ENCODE measurements at places on chromosomes 13 and 19. TPM values are rescaled to one million over a fixed set of nuclear protein-coding genes. Genes with fewer than 3 reads are reported as not detected.
A peak's percentile ranks its signal among the peaks of the same experiment; 100 is the strongest.

GRCh38 chr13:33127009-33127551, 110.9 kb downstream of the KL start:
- DNase-seq = peak; percentile 90

- DNase-seq = no peak
These were observed 1534.6 kb upstream of the PRR20A start for GRCh38 chr13:55606045-55606665.

DNA sequence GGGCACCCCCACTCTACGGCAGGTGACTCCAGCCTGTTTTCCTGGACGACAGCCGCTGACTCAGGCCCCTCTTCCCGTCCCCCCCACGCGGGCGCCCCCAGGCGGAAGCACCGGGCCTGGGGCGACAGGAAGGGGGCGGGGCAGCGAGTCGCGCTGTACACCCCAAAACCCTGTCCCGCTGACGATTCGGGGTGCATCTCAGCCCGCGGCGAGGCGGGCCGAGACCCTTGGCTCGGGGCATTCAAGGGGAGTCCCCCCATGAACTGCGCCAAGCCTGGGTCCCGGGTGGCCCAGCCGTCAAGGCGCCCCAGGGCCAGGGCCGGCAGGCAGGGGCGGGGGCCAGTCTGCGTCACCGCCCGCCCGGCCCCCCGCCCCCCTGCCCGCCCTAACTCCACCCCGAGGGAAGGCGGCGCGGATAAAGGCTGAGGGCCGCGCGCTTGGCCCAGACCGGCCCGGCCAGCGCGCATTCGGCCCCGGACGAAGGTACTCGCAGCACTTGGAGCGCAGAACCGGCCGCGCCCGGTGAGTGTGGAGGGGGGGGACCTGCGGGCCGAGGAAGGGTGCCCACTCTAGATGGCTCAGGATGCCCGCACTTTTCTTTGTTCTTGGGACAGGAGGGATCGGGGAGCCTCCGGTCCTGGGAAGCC, at the start of gene MIDN:
Gene MIDN (plus strand): TSS at position 445 of the 647 bp plus-strand sequence. CDS start 1,714 bp downstream, outside the sequence.
- DNase-seq = peak; percentile 91

DNA sequence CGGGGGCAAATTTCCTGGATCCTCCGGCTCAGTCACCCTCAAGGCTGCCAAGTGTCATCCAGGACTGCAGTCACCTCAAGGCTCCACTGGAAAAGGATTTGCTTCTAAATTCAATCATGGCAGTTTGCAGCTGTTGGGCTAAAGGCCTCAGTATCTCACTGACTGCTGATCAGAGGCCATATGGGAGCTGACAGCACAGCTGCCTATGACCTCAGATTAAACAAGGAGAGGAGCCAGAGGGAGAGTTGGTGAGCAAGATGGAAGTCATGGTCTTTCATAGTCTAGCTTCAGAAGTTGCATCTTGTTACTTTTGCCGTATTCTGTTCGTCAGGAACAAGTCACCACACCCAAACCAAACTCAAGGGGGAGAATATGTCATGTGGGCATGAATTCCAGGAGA, 849.7 kb downstream of the UQCRFS1 start:
- DNase-seq = no peak

- no peak for DNase-seq
These were observed 226.4 kb downstream of the ABCC4 start for GRCh38 chr13:95074820-95075219.

DNA sequence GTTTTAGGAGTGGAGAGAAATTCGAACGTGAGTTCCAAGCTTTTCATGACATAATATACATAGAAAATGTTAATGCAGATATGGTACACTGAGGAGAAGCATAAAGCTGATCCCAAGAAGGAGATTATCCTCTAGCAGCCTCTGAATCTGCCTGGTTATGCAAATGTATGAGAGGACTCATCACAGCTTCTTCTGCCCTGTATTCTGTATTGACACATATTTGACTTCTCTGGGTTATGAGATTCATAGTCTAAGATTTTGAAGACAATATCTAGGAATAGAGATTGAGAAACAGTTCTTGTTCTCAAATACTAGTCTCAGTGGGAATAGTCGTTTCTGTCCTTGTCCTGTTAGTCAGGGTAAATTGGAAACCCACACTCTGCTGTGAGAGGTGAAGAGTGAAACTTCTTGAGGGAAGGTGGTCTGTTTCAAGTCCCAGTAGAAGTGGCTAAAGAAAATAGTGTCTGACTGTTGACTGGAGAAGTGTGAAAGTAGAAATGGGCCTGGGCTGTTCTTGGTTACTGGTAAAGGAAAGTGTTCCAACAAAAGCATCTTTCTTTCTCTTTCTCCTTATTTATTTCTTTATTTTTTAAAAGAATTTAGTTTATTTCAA, 1356.6 kb downstream of the SLITRK5 start:
- no peak for DNase-seq

DNA sequence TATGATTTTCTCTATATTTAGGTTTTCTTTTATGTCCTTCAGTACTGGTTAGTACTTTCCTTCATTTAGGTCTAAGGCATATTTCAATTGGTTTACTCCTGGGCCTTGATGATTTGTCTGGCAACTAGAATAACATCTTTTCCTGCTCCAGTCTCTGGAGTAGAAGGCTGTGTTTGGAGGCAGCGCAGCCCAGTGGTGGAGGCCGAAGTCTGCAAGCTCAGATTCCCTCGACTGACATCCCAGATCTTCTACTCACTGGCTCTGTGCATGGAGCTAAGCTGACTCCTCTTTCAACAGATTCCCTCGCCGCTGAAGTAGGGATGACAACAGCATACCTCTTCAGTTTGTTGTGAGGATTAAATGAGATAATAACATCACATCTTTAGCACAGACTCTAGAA, 141.0 kb downstream of the RAP2A start:
- peak; percentile 39 for DNase-seq

DNA sequence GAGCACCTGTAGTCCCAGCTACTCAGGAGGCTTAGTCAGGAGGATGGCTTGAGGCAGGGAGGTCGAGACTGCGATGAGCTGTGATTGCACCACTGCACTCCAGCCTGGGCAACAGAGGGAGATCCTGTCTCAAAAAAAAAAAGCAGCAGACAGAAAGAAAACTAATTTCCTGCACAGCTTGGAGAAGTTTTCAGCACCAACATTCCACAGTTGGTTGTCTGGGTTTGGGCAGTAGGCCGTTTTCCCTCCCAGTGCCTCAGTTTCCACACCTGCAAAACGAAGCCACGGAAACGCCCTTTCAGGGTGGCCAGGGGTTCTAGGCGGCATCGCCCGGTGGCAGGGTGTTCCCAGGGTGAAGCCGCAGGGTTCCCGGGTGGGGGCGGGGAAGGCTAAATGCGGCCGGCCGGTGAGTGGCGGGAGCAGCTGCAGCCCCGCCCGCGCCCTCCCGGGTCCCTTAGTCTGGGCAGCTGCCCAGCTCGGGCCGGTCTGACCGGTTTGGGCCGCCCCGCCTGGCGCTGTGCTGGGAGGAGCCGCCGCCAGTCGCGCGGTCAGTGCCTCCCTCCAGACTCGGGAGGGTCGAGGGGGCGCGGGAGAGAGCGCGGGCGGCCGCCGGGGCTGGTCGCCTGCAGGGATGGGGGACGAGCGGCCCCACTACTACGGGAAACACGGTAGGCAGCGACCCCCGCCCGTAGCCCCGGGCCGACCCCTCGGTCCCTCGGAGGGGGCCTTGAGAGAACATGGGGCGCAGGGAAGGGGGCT, at the start of gene SLC44A2:
Gene SLC44A2 (plus strand): TSS at position 551 of the 759 bp plus-strand sequence. CDS start 81 bp downstream, at position 632.
- peak; percentile 88 for DNase-seq

GRCh38 chr19:53917356-53917755, 8.3 kb downstream of the CACNG7 start:
- no peak for DNase-seq

- DNase-seq = no peak
These were observed 1.6 kb upstream of the TPM4 start for GRCh38 chr19:16074488-16075365.

GRCh38 chr19:2455851-2456570, 748 bp downstream of the LMNB2 start:
- no peak for DNase-seq

DNA sequence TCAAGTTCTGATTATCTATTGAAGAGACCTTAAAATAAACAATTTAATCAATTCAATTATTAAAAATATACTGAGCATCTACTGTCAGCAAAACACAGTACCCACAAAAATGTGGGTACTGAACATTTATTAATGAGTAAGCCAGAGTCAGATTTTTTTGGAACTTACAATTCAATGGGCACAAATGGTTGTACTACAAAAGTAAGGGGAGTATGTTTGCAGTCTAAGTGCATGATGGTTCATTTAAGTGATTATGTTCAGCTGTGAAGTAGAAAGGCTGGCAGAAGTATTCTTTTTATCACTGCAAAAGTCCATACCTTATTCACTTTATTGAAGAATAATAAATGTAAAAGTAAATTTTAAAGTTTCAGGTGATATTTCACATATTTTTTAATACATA, 27.6 kb downstream of the FGF14 start:
- DNase-seq = no peak

DNA sequence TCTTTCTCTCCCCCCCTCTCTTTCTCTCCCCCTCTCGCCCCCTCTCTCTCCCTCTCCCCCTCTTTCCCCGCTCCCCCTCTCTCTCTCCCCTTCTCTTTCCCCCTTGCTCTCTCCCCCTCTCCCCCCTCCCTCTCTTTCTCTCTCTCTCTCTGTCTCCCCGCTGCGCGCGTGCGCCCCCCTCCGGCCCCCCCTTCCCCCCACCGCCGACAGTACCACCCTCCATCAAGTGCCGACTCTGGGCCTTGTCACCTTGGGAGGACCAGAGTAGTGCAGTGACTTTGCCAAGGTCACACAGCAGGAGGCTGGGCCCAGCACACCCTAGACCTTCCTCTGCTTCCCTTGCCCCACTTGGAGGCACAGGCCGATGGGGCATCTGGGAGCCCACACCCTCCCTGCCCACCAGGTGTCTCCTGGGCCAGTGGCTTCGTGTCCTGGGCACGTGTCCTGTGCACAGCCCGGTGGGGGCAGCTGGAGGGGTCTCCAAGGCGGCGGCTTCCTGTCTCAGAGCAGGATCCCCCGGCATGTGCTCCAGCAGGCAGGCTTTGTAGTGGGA, 121.6 kb downstream of the KDM4B start:
- no peak for DNase-seq

- DNase-seq = no peak
These were observed 476.8 kb downstream of the DIAPH3 start for GRCh38 chr13:59686798-59687394.

DNA sequence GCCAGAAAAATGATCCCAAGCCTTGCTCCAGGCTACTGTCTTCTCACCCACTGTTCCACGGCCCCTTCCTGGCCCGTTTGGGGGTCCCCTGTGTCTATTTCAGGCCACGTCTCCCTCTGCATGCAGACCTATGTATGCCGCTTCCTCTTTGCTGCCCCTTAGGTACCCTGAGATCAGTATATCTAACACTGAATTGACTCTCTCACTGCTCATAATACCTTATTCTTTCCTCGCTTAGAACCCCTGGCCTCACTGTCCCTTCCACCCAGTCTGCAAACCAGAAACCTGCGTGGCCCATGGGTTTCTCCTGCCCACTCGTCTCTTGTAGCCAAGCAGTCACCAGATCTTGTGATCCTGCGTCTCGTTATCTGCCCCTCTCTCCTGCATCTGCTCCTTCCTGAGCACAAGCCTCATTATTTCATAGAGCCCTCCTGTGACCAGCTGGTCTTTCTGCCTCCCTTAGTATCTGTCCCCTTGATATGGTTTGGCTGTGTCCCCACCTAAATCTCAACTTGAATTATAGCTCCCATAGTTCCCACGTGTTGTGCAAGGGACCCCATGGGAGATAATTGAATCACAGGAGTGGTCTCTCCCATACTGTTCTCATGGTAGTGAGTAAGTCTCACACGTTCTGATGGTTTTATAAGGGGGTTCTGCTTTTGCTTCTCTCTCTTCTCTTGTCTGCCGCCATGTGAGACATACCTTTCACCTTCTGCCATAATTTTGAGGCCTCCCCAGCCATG, 109.0 kb upstream of the RNF113B start:
- DNase-seq = no peak

- DNase-seq = no peak
These were observed at the start of gene JAK3 for GRCh38 chr19:17847538-17848366. Gene JAK3 (minus strand): TSS chr19:17847982. CDS start chr19:17844417, 3,565 bp downstream.

DNA sequence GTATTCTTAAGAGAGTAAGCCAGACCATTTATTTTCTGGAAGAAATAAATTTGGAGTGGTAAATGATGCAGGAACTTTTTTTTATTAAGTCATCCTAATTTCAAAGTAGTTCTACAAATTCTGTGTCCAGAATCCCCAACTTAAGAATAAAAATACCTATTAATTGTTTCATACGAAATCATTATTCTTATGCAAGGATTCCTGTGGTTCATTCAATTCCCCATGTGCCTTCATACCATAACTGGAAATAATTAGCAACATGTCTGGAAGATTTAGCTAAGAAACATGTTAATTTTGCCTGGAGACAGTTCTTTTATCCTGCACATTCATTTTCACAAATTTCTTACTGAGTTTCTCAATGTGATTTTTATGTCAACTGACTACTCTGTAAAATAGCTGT, 408.6 kb downstream of the PCDH9 start:
- DNase-seq = no peak

- DNase-seq = peak; percentile 36
These were observed 20.0 kb upstream of the POSTN start for GRCh38 chr13:37618554-37618953.

DNA sequence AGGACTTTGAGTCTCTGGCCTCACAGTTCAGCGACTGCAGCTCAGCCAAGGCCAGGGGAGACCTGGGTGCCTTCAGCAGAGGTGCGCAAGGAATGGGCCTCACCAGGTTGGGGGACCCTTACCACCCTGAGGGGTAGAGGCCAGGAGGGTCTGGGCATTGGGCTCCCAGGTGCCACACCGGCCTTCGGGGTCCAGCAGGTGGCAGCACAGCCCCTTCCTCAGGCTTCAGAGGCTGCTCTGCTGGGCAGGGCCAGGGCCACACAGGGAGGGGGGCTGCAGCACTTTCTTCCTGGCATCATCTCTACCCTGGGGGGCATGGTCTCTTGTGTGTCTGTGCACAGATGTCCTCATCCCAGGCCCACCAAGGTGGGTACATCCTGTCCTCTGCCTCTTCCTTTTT, 12.9 kb downstream of the PIN1 start:
- DNase-seq = no peak

- no peak for DNase-seq
These were observed 125.7 kb downstream of the TNFRSF19 start for GRCh38 chr13:23695711-23696464.

DNA sequence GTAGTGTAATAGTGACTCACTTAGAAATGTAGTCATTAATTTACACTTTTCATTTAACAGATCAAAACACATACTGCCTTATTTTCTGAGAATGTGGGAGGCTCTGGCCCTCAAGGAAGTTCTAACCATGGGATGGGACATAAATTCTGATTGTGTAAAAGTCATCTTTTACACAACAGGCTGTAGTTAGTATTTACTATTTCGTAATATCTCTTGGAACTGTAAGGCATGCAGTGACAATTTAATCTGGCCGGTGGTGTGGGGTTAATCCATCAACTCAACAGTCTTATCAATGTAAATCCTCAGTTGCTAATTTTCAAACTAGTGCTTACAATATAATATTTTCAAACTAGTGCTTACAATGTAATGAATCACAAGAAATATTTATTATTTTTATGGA, 1599.2 kb downstream of the EFNB2 start:
- no peak for DNase-seq

- no peak for DNase-seq
These were observed 359.3 kb downstream of the TDRD3 start for GRCh38 chr13:60756306-60756705.

GRCh38 chr13:57970404-57970803, 338.9 kb downstream of the PCDH17 start:
- DNase-seq = no peak

The SIGLEC7 gene
- not detected for total RNA-seq

The PSG4 gene
- 0.98 TPM for total RNA-seq

The PDX1 gene
- total RNA-seq = not detected

The ICAM4 gene
- total RNA-seq = not detected

The KCNRG gene
- total RNA-seq = 1.2 TPM

The FAM174C gene
- 51.8 TPM for total RNA-seq

The FOXA3 gene
- total RNA-seq = not detected

The TPTE2 gene
- not detected for total RNA-seq
